Endothelial cell of umbilical vein (primary cell): ENCODE measurements at places on chromosomes 1 and 21. TPM values are rescaled to one million over a fixed set of nuclear protein-coding genes. Genes with fewer than 3 reads are reported as not detected.

DNA sequence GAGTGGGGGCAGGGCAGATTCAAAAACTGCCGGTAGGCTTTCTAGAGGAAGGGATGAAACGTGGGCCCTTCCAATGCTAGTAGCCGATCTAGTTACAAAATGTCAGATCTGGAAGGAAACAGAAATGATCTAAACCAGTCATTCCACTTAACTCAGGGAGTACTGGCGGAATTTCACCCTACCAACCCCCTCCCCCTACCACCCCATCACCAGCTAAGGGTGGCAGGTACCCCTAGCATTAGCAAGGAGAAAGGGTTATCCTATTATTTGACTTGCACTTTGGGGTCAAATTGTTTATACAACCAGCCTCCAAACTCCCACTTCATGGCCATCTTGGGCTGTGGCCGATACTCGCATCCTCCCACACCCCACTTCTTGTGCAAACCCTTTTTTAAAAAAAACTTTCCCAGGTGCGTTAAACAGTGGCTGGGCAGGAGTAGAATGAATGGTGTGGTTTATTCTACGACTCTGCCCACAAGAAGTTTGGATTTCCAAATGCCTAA, 644 bp upstream of the MRPL24 start:
- H3K4me1 ChIP-seq: peaks cover 19% of the 10 kb centered on the region
- H3K36me3 ChIP-seq: peaks cover 11% of the 10 kb centered on the region
- no peak overlapping the region for H3K4me3 ChIP-seq
- H3K27ac ChIP-seq: peak overlapping the region; percentile 22
- DNase-seq: no peak
- no peaks in the 10 kb centered on the region for H3K27me3 ChIP-seq

DNA sequence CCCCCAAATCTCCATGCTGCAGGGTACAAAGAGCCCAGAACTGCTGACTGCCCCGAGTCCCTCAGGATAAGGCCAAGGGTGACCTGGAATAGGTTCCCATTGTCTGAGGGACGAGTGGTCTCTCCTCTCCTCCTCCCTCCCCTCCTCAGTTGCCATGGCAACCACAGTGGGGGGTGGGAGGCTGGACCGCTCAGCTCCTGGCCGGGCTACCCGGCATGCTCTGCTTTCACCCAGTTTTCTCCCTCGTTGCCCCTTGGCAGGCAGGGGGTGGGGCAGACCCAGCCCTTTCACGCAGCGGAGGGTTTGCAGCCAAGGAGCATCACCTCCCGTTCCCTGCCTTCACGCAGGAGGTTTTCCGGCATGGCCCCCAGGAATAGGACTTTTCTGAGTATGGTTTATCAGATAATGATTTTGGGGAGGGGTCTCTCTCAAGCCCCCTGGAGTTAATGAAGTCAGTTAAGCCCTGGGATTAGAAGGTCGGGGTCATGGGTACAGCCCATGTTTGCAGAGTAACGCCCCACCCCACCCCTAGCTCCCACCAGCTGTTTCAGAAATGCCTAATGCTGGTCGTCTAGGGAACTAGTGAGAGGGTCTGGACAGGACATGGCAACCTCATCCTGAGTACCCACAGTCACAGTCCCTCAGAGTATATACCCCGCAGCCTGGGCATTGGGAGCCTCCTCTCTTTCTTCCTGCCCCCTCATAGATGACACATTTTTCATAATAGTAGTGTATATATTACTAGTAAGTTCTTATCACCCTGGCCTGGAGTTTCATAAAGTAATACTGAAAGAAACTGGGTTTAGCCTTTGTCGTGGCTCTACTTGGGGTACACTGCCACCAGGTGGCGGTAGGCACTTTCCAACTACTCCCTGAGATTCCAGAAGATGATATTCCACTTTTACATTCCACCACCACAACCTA, 20.7 kb downstream of the C1QB start:
- H3K36me3 ChIP-seq: no peaks in the 10 kb centered on the region
- peak; percentile 74 for DNase-seq
- no peak overlapping the region for H3K4me3 ChIP-seq
- H3K27me3 ChIP-seq: peaks cover 12% of the 10 kb centered on the region
- H3K27ac ChIP-seq: no peak overlapping the region

The MYCL gene
- 1.4 and 2.1 TPM in 2 replicates for total RNA-seq

The FCRL5 gene
- not detected in 2 replicates for total RNA-seq

- H3K27me3 ChIP-seq: peaks cover 5% of the 10 kb centered on the region
- H3K4me3 ChIP-seq: no peak overlapping the region
- H3K36me3 ChIP-seq: no peaks in the 10 kb centered on the region
Measured at GRCh38 chr1:43521078-43521477, 9.6 kb upstream of the PTPRF start.

The GLUL gene
- total RNA-seq: 181 and 187 TPM in 2 replicates

- H3K27me3 ChIP-seq: no peaks in the 10 kb centered on the region
- H3K4me3 ChIP-seq: no peak overlapping the region
- no peaks in the 10 kb centered on the region for H3K4me1 ChIP-seq
- H3K27ac ChIP-seq: no peak overlapping the region
- no peaks in the 10 kb centered on the region for H3K36me3 ChIP-seq
Measured at GRCh38 chr1:175397103-175397502, 204.5 kb upstream of the KIAA0040 start.

- no peak overlapping the region for H3K27ac ChIP-seq
- no peak for DNase-seq
- peaks cover 4% of the 10 kb centered on the region for H3K27me3 ChIP-seq
- no peaks in the 10 kb centered on the region for H3K4me1 ChIP-seq
- H3K36me3 ChIP-seq: no peaks in the 10 kb centered on the region
Measured at GRCh38 chr1:111559736-111560279, 56.4 kb upstream of the ADORA3 start.

DNA sequence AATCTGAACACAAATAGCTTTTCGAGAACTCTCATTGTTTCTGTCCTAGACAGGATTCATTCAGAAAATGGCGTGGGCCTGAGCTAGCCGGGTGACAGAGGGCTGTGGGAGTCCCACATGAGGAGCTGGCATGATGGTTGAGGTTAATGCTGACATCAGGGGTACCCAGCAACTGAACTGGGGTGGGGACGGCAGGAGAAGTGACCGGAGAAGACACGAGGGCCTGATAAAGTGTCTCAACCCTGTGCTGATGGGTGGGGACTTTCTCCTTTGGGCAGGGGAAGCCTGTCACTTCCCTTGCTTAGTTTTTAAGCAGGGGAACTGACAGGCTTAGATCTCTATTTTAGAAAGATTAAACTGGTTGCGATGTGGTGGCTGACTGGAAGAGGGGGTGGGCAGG, 14.6 kb downstream of the CHIT1 start:
- H3K4me3 ChIP-seq: no peak overlapping the region
- DNase-seq: no peak
- no peaks in the 10 kb centered on the region for H3K4me1 ChIP-seq
- no peaks in the 10 kb centered on the region for H3K36me3 ChIP-seq
- no peak overlapping the region for H3K27ac ChIP-seq

- H3K4me1 ChIP-seq: no peaks in the 10 kb centered on the region
- DNase-seq: no peak
- no peaks in the 10 kb centered on the region for H3K36me3 ChIP-seq
- no peak overlapping the region for H3K4me3 ChIP-seq
- no peak overlapping the region for H3K27ac ChIP-seq
Measured at GRCh38 chr1:68287241-68287640, 54.9 kb upstream of the WLS start.

GRCh38 chr1:160397651-160398050, 2.7 kb upstream of the VANGL2 start:
- H3K27me3 ChIP-seq: peaks cover 79% of the 10 kb centered on the region
- DNase-seq: no peak
- H3K4me3 ChIP-seq: no peak overlapping the region
- H3K27ac ChIP-seq: no peak overlapping the region

The FNDC5 gene
- 0.64 TPM in 1 of 2 replicates, not detected in the other for total RNA-seq

- no peak for DNase-seq
- no peaks in the 10 kb centered on the region for H3K4me1 ChIP-seq
- H3K27ac ChIP-seq: no peak overlapping the region
- no peaks in the 10 kb centered on the region for H3K36me3 ChIP-seq
- no peak overlapping the region for H3K4me3 ChIP-seq
- no peaks in the 10 kb centered on the region for H3K27me3 ChIP-seq
Measured at GRCh38 chr1:5125208-5125607, 470.8 kb downstream of the AJAP1 start.

- H3K4me3 ChIP-seq: no peak overlapping the region
- no peak overlapping the region for H3K27ac ChIP-seq
- no peak for DNase-seq
Measured at GRCh38 chr1:230299191-230300006, 126.7 kb downstream of the PGBD5 start.

The NLRP3 gene
- total RNA-seq: 0.07 and 0.24 TPM in 2 replicates

The CASQ2 gene
- total RNA-seq: not detected in 2 replicates

The PIGP gene
- 11.4 and 12.5 TPM in 2 replicates for total RNA-seq

- H3K4me1 ChIP-seq: peaks cover 18% of the 10 kb centered on the region
- no peaks in the 10 kb centered on the region for H3K27me3 ChIP-seq
- H3K27ac ChIP-seq: peak overlapping the region; percentile 59
- H3K4me3 ChIP-seq: no peak overlapping the region
Measured at GRCh38 chr21:42199868-42200463, 19.0 kb upstream of the ABCG1 start.

The AMY1B gene
- total RNA-seq: not detected in 2 replicates

The ADAMTS5 gene
- total RNA-seq: not detected in 2 replicates

DNA sequence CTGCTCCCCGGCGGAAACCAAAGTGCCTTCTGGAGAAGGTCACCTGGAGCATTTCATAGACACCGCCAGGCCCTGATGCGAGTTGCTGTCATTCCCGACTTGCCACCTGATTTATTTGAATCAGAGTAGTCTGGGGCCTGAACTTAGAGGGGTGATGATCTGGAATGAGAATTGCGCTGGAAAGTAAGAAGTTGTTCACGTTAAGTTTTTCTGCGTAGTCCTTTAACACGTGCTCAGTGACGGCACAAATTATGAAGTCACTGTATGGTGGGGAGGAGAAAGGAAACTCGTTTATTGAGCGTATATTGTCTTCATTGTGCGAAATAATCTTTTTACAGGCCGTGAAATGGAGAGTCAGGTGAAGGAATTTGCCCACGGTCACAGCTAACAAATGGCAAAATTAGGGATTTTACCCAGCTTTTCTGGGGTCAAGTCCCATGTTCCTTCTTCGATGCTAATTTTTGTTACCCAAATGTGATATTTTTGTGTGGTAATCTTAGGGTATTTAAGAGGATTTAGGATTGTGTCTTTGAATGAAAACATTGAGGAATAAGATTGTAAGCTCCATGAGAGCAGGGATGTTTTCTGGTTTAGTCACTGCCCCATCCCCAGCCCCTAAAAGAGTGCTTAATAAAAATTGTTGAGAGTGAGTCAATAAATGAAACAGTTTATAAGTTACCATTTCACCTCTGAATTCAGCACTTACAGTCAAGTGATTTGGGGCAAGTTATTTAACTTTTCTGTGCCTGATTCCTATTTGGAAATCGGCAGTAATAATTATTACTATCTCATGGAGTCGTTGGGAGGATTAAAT, 46.4 kb upstream of the NBL1 start:
- peaks cover 12% of the 10 kb centered on the region for H3K4me1 ChIP-seq
- peak; percentile 66 for DNase-seq
- peak overlapping the region; percentile 96 for H3K27ac ChIP-seq
- H3K27me3 ChIP-seq: peaks cover 2% of the 10 kb centered on the region

- no peaks in the 10 kb centered on the region for H3K36me3 ChIP-seq
- H3K27me3 ChIP-seq: no peaks in the 10 kb centered on the region
- H3K27ac ChIP-seq: peak overlapping the region; percentile 73
- H3K4me3 ChIP-seq: no peak overlapping the region
- H3K4me1 ChIP-seq: peaks cover 15% of the 10 kb centered on the region
- peak; percentile 97 for DNase-seq
Measured at GRCh38 chr1:97192872-97193572, 471.4 kb downstream of the PTBP2 start.

- peak; percentile 64 for DNase-seq
- no peak overlapping the region for H3K27ac ChIP-seq
- no peaks in the 10 kb centered on the region for H3K27me3 ChIP-seq
Measured at GRCh38 chr1:79197421-79197820, 190.9 kb upstream of the ADGRL4 start.

DNA sequence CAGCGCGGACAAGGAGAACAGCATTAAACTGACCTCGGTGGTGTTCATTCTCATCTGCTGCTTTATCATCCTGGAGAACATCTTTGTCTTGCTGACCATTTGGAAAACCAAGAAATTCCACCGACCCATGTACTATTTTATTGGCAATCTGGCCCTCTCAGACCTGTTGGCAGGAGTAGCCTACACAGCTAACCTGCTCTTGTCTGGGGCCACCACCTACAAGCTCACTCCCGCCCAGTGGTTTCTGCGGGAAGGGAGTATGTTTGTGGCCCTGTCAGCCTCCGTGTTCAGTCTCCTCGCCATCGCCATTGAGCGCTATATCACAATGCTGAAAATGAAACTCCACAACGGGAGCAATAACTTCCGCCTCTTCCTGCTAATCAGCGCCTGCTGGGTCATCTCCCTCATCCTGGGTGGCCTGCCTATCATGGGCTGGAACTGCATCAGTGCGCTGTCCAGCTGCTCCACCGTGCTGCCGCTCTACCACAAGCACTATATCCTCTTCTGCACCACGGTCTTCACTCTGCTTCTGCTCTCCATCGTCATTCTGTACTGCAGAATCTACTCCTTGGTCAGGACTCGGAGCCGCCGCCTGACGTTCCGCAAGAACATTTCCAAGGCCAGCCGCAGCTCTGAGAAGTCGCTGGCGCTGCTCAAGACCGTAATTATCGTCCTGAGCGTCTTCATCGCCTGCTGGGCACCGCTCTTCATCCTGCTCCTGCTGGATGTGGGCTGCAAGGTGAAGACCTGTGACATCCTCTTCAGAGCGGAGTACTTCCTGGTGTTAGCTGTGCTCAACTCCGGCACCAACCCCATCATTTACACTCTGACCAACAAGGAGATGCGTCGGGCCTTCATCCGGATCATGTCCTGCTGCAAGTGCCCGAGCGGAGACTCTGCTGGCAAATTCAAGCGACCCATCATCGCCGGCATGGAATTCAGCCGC, 2.5 kb downstream of the S1PR1 start:
- H3K27ac ChIP-seq: peak overlapping the region; percentile 99
- no peaks in the 10 kb centered on the region for H3K27me3 ChIP-seq
- DNase-seq: peak; percentile 68
- H3K4me3 ChIP-seq: peak overlapping the region; percentile 88

DNA sequence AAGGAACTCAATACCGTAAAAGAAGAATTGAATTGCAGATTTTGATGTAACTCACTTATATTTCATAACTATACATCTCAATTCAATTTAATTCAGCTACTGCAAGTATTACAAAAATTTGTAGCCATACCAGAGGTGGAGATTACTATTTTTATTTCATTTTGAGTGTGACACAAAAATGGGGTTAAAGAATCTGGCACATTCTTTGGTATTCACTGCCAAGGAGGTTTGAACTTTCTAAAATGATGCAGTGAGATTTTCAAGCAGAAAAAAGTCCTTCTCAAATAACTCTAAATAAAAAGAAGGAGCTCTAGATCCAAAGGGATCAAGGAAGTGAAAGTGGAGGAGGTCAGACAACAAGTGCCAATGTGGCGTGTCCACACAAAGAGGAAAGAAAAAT, 569.0 kb downstream of the DPYD start:
- H3K4me1 ChIP-seq: no peaks in the 10 kb centered on the region
- H3K36me3 ChIP-seq: no peaks in the 10 kb centered on the region
- no peaks in the 10 kb centered on the region for H3K27me3 ChIP-seq
- no peak overlapping the region for H3K27ac ChIP-seq
- H3K4me3 ChIP-seq: no peak overlapping the region
